ENCODE measurements at places on chromosomes 16 and 17.

DNA sequence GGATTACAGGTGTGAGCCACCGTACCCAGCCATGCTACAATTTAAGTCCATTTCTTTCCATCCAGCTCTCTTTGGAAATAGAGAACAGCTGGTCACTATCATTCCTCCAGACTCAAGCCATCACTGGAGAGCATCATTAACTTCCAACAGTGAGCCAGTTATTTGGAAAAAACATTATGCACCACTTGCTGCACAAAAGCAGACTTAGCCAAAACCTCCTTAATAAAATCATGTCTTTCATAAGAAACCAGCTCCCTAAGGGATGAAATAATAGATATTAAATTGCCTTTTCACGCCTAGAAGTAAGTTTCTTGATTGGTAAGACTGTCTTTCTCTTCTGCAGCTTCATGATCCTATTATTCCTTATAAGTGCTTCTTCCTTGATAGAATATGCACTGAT, 17.9 kb downstream of the SLC39A11 start:
- DNase-seq = no peak

- no peak for DNase-seq
Measured at GRCh38 chr17:9443811-9444210, 131.8 kb downstream of the STX8 start.

GRCh38 chr17:3838206-3838605, 7.8 kb downstream of the NCBP3 start:
- no peak for DNase-seq

DNA sequence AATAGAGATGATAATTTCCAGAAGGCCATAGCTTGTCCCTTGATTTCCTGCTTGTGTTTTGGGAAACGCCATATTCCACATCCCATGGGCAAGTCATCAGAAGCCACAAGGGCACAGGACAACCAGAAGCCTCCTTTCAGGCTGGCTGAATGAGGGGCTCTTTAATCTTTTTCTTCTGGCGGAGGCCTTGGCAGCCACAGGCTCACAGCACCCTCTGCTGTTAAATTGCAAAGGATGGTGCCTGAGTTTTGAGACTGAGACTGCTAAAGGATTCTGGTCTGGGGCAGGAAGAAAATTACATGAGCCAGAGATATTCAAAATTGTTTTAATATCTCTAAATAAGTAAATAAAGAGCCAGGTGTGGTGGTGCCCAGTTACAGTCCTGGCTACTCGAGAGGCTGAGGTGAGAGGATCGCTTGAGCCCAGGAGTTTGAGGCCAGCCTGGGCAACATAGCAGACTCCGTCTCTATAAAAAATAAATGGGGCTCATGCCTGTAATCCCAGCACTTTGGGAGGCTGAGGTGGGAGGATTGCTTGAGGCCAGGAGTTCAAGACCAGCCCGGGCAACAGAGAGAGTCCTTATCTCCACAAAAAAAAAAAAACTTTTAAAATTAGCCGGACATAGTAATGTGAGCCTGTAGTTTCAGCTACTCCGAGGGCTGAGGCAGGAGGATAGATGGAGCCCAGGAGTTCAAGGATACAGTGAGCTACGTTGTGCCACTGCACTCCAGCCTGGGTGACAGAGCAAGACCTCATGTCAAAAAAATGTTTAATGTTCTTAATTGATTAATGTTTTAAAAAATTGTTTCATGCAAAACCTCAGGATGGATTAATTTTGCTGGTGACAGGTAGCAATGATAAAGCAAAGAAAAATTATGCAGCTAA, 26.3 kb downstream of the AARSD1 start:
- peak; percentile 44 for DNase-seq

DNA sequence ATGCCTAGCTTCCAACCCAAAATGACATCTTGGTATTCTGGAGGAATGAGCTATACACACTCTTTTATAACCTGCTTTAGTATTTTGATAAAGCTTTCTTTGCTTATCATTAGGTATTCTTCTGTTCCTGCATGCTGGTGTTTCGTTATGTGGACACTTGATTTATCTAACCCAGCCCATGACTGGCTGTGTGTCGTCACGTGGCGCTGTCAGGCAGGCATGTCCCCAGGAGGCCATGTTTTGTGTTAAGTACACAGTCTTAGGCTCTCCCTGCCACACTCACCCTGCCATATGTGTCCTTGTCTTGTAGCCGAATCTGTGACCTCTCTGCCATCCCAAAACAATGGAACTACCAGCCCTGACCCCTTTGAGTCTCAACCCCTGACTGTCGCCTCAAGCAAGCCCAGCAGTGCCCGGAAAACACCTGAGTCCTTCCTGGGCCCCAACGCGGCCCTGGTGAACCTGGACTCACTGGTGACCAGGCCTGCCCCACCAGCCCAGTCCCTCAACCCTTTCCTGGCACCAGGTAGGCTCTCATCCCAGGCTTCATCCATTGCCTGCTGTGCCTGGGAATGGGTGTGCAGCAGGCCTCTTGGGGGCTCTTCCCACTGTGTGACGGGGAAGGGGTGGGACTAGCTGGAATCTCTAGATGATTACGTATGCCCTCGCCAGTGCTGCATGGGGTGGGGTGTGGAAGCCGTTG, 30.8 kb downstream of the B9D1 start:
- no peak for DNase-seq

- no peak for DNase-seq
Measured at GRCh38 chr16:81283044-81283443, 31.7 kb upstream of the GAN start.

DNA sequence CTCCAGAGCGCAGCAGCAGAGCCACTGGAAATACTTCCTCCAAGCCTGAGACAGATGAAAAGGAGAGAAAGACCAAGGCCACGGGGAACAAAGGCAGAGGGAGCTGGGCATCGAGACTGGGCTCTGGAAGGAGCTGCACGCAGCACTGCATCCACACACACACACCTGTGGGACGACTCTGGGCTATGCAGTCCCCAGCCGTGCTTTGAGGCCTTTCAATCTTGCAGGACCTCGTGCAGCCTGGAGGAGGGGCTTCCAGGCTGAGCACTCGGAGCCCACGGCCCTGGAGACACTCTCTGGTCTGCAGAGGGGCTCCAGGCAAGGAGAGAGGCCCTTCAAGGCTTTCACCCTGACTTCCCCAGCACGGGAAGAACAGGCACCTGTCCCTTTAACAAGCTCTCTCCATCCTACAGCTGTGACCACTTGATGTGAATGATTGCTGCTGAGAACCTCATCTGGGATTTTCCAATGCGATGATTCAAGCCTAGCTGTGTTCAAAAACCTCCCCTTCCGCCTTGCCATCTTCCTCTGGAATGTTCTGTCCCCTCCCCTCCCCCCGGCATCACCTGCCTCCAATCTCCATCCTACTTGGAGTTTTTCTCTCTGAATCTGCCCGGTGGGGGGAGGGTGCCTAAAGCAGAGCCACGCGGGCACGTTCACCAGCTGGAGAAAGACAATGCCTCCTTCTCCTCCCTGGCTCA, 37.5 kb downstream of the RBFOX3 start:
- no peak for DNase-seq

- no peak for DNase-seq
Measured at GRCh38 chr17:58276423-58276822, 4.3 kb downstream of the MPO start.

- peak; percentile 38 for DNase-seq
Measured at GRCh38 chr17:83202002-83203000, 122.9 kb downstream of the METRNL start.

- DNase-seq = no peak
Measured at GRCh38 chr17:36602924-36603384, 1.6 kb downstream of the MRM1 start.

GRCh38 chr16:61952841-61953240, 83.4 kb downstream of the CDH8 start:
- no peak for DNase-seq

DNA sequence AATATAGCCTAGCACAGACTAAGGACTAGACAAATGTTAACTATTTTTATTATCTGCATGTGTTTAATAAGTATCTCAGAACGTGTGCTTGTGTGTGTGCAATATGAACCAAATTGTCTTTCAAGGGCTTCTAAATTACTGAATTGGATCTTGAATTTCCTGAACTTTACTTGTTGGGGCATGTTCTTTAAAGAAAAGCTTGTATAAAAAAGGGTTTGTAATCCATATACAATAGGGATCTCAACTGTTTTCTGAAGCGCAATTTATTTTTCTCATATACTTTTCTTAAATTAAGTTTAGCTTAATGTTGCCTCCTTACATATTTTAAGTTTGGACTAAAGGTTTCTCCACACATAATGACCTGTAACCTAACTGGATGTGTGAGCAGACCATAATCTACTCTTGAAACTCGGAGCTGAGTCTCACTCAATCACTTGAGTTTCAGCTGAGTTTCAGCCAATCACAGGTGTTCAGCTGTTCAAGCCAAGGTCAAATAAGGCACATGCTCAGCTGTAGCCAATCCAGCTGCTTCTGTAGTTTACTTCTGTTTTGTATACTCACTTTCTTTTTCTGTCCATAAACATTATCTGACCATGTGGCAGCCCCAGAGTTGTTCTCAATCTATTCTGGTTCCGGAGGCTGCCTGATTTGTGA, 72.3 kb downstream of the CDK5R1 start:
- DNase-seq = no peak

DNA sequence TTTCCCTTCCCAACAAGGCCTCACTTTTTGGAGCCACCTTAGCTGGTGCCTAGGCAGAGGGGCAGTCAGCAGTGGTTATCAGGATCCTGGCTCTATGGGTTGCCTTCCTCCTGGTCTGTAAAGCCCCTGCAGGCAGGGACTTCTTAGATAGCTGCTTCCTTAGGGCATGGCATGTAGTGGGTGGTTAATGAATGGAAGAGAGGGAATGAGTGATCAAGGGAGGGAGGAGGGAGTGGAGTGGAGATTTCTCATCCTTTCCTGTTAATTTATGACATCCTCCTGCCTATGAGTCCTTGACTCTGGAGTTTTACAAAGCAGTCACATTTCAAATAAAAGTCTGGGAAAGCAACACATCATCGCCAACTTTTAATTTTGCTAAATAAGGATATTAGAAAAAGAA, 40.7 kb downstream of the SNX20 start:
- DNase-seq = no peak

- DNase-seq = no peak
Measured at GRCh38 chr17:44751806-44752205, 7.0 kb upstream of the ADAM11 start.

GRCh38 chr17:27540318-27541101, 84.3 kb downstream of the KSR1 start:
- peak; percentile 88 for DNase-seq

DNA sequence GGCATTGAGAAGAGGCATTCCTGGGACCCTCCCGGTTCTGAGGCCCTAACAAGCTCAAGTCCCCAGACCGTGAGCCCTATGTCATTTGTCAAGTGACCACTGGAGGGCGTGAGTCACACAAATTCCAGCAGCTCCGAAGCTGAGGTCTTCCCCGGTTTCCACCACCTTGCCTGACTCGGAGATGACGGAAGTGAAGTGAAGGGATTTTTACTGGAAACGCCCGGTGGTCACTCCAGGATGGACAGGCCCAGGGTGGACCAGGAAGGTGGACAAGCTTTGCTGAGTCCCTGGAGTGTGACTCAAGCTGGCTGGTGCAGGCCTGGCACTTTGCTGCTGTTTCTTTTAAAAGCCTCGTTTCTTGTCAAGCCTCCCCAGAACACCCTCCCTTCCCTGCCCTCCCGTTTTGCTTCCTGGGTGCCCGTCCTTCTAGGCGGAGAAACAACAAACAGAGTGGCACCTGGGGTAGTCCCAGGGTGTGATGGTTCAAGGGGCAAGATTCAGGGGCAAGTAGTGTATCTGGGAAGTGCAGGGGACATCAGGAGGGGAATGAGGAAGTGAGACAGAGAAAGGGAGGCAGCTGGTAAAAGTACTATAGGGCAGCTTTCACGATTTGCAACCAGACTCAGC, 5.3 kb upstream of the NOS2 start:
- peak; percentile 81 for DNase-seq

DNA sequence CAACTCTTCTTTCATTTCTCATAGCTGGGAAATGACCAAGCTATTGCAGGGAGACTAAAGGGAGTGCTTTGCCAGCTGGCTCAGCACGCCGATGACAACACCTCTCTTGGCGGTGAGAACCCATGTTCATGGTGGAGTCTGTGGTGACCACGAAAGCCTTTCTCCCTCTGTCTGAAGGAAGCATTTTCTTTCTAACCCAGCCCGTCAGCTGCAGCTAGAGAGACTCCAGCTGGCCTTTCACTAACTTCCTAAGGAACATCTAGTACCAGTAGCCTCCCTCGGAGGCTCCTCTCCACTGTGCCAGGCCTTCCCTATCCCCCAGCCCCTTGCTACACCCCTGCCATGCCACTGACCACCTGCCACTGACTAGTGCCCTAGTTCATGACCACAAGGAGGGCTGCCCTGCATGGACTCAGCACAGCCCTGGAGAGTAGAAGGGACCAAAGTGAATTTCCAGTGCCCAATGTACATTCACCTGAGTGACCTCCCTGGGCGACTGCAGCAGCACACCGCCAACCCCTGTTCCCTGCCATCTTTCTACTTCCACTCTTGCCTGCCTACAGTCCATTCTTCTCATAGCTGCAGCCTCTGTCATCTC, 81.3 kb downstream of the CBLN1 start:
- DNase-seq = peak; percentile 71

GRCh38 chr17:75088465-75089417, 987 bp downstream of the SLC16A5 start:
- no peak for DNase-seq

DNA sequence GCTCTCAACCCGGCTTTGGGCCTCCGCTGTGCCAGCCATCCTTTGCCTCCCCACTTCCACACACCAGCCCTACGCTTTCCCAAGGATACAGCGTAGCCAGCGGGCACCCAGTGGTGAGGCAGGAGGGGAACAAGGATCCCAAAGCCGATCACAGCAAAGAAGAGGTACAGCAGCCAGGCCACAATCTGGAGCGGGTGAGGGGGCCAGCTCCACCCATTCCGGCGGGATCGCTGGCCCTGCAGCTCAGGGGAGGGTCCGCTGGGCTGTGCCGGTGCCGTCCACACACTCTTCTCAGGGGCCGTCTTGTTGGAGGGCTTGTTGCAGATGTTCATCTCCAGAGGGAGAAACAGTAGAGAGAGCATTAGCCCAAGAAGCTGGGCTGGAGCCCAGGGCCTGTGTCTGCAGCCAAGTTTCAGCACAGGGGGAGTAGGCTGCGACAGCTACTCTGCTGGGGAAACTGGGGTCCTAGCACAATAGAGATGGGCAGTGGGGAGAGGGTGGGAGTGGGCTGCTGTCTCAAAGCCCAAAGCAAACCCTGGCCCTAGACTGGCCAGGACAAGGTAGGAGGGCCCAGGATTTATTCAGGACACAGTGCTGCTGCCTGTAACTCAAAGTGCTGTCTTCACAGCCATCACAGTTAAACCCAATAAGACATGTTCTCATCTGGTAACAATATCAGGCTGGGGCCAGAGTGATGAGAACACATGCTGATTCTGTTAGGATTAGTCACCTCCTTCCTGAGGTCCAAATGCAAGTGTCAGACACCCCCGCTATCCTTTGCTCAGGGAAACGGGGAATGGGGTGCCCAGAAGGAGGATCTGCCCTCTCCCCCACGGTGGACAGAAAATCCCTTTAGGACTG, 9.9 kb downstream of the ZDHHC1 start:
- peak; percentile 74 for DNase-seq

DNA sequence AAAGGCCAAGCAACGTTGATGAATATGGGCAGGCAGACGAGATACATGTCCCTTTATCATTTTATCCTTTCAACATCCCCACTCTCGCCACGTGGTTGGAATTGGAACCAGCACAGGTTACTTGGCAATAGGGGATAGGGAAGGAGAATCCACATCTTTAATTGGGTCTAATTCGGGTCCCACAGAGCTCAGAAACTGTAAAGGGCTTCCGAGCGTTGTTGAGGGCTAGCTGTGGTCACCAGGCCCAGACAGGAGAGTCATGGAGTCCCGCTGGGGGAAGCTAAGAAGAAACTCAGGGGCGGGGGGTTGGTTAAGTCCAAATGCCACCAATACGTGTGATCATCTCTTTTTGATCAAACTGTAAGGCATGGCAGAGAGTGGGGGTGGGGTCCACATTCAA, 271.3 kb upstream of the ZFHX3 start:
- no peak for DNase-seq

All from Right ventricle myocardium superior (tissue), 1 donor.